ENCODE measurements at places on chromosomes 11 and 22.

GRCh38 chr11:104001561-104002056 lies 34.8 kb upstream of the DDI1 start:
- no peak for DNase-seq

- DNase-seq: no peak
Measured at GRCh38 chr22:25680956-25681355, 61.0 kb upstream of the MYO18B start.

DNA sequence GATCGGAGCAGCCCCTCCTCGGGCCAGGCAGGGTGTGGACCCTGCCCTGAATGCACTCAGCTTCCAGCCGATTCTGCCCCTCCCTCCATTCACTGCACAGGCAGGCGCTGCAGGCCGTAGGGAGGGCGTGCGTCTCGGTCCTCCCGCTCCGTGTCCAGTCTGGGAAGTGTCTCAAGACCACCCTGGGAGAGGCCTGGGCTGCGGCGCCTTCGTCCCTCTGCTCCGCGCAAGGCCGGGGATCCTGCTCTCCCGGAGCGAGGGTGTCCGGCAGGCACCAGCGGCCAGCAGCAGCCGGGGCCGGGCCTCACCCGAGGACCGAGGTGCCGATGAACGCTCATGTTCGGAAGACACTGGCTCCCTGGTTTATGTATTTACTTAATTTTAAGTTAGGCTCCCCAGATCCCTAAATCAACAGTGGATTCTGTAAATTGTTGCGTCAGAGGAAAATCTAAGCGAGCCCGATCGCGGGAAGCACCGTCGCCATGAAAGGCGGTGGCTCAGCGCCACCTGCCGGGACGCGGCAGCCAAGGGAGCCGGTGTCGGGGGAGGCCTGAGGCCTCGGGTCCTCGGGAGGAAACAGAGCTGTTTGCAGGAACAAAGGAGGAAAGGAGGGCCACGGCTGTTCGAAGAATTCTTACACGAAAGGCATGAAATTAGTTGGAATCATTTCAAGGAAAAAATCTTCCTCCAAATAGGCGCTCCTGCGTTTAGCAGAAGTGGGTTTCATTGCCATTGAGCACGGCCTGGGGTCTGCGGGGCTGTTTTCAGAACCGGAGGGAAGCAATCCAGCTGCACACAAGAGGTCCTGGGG lies 195.3 kb downstream of the BRD1 start:
- DNase-seq: no peak

DNA sequence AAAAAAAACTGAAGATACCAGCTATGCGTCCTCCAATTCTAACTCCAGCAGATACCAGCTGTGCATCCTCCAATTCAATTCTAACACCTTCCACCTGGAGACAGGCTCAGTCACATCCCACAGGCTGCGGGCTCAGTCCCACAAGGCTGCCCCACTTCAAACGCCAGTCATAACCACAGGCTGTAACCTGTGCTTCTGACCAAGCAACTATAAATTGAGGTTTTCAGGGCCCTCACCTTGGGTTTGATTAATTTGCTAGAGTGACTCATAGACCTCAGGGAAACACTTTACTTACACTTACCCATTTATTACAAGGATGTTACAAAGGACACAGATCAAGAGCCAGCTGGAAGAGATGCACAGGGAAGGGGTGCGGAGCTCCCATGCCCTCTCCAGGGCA lies 32.4 kb upstream of the MSANTD2 start:
- no peak for DNase-seq

GRCh38 chr11:112584672-112585071 lies 324.0 kb upstream of the PLET1 start:
- no peak for DNase-seq

DNA sequence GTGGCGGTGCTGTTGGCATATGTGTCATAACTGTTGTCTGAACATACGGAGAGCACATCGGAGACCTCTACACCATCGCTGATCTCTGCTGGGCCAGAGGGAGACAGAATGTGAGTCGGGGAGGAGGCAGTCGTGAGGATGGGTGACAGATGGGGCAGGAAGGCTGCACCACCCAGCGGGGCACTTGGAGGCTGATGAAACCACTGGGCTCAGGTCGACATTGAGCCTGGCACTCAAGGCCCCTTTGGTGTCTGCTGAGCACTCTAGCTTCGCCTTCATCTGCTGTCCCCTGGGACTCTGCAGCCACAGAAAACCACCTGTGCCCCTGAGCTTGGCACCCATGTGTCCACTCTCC lies 2.5 kb upstream of the KLHL35 start:
- no peak for DNase-seq

DNA sequence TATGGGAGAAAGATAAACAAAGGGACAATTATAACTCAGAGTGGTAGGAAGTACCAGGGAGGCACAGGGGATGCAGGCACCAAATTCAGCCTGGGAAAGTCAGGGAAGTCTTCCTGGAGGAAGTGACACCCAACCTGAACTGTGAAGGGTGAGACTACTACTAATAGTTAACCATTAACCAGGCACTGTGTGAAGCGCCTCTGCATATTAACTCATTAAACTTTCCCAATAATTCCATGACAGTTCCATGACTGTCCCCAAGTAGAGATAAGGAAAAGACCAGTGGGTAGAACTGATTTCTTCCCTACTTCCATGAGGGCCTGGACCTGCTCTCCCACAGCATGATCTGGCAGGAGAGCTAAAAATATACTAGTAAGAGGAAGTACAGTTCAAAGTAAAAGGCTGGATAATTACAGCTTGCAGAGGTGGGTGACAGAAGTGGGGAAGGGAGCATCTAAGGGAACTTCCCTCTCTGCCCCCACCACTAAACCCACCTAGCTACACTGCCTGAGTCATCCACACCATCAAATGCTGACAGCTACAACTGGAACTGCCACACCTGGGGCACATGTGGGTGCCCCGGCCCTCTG lies 4.7 kb upstream of the AP1B1 start:
- no peak for DNase-seq

DNA sequence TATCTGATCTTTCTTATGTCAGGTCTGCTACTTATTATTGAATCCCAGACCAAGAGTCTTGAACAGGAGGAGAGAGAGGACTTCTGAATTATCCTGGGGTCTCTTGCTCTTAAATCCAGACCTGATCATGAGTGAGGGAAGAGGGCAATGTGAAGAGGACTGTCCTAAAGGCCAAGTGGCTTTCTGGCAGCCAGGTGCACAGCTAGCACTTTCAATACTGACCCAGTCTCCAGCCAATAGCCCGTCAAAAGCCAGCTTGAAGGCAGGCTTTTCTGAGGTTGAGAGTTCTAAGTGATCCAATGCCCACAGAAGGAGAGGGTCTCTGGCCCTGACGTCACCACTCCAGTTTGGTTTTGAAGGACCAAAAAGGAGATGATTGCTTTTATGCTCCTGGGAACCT lies 37.2 kb downstream of the FBXO7 start:
- no peak for DNase-seq

DNA sequence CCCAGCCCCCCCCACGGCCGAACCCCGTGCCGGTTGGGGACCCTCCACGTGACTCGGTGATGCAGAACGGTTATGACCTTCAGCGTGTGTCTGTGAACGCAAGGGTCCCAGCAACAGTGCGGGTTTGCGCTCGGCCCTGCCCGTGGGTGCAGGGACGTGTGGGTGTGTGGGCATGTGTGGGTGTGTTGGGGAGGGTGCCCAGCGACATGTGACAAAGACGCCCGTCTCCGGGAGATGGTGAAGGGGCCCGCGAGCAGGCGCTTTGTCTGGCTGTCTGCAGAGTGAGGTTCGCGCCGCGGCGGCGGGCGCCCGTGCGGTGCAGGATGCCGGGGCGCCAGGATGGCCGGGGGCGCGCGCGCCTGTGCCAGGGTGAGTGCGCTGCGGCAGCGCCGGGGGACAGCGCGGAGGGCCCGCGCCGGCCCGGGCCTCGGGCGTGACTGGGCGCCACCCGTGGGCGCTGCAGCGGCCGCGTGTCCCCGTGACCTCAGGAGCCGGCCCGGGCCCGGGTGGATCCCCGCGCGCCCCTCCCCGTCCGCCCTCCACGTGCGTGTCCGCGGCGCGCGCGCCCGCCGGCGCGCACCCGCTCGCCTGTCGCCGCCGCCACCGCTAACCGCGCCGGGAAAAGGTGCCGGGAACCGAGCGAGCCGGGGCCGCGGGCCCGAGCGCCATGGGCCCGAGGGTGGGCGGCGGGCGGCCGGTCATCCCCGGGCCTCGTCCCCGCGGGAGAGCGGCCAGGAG lies at the start of gene LRFN4:
Gene LRFN4, plus strand, starts transcription at position 569 of the 738 bp plus-strand sequence. CDS start 681 bp downstream, outside the sequence.
- no peak for DNase-seq

DNA sequence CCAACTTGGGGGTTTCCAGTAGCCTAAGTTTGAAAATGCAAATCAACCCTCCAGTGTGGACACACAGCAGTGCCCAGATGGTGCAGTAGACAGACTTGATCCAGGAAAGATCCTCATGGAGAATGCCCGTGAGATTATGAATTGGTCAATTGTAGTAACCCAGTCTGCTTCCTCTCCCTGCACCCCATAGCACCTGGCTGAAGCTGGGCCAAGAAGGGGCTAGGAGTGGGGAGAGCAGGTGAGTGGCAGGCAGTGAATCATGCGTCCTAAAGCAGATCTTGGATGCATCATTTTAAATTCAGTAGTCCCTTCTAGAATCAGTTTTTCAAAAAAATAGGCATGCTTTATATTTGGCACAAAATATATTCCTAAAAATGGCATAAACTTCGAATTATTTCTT lies 52.2 kb downstream of the CYB5R2 start:
- DNase-seq: no peak

GRCh38 chr22:45977003-45977411 lies at the start of gene WNT7B:
TSS of gene WNT7B (minus strand) at chr22:45977162. CDS start at chr22:45976754, 408 bp downstream.
- no peak for DNase-seq

DNA sequence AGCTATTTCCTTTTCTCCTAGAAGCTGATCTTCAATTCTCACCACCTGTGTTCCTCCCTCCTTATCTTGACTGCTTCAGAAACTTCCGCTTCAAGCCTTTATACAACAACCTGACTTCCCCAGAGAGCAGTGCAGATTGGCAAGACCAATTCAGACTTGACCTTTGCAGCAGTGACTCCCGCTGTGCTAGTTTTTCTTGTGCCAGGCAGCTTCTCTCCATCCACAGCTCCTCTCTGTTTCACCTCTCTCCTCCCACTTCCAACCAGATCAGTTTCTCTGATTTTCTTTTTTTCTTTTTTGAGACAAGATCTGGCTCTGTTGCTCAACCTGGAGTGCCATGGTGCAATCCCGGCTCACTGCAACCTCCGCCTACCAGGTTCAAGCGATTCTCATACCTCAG lies 74.3 kb downstream of the GRAMD1B start:
- no peak for DNase-seq

DNA sequence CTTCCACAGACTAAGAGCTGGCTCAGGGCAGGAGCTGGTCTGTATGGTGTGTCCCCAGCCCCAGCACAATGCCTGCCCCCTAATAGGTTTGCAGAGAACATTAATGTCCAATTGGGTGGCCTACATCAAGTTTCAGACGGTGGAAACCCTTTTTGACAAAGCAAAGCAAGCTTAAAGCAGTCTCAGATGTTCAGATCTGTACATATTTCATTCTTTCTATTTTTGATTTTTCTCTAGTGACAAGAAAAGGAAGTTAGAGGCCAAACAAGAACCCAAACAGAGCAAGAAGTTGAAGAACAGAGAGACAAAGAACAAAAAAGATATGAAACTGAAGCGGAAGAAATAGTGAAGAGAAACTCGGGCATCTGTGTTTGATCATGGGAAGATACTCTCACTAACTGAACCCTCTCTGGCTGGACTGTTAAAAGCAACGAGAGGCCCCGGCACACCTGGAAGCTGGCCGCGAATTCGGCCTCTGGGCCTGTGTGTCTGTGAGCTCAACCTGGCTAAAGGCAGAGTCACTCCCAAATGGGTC lies 40.5 kb downstream of the NAT10 start:
- no peak for DNase-seq

GRCh38 chr11:83070731-83071566 lies 748 bp downstream of the RAB30 start:
- no peak for DNase-seq

DNA sequence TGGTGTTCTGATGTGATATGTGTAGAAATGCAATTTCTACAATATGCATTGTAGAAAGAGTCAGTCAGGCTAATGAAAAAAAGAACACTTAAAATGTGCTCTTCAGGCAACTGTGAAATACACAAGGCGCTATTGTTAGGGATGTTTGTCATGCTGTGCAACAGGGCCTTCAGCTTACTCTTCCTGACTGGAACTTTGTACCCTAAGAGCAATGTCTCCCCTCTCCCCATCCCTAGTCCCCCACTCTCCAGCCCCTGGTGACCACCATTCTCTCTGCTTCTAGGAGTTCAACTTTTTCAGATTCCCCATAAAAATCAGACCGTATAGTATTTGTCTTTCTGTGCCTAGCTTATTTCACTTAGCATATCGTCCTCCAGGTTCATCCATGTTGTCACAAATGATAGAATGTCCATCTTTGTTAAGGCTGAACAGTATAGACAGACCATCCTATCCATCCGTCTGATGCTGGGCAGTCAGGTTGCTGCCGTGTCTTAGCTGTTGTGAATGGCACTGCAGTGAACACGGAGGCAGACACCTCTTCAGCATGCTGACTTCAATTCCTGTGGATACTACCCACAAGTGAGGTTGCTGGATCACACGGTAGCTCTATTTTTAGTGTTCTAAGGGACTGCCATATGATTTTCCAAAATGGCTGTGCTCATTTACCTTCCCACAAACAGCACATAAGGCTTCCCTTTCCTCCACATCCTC lies 10.7 kb downstream of the NDUFV1 start:
- DNase-seq: no peak

DNA sequence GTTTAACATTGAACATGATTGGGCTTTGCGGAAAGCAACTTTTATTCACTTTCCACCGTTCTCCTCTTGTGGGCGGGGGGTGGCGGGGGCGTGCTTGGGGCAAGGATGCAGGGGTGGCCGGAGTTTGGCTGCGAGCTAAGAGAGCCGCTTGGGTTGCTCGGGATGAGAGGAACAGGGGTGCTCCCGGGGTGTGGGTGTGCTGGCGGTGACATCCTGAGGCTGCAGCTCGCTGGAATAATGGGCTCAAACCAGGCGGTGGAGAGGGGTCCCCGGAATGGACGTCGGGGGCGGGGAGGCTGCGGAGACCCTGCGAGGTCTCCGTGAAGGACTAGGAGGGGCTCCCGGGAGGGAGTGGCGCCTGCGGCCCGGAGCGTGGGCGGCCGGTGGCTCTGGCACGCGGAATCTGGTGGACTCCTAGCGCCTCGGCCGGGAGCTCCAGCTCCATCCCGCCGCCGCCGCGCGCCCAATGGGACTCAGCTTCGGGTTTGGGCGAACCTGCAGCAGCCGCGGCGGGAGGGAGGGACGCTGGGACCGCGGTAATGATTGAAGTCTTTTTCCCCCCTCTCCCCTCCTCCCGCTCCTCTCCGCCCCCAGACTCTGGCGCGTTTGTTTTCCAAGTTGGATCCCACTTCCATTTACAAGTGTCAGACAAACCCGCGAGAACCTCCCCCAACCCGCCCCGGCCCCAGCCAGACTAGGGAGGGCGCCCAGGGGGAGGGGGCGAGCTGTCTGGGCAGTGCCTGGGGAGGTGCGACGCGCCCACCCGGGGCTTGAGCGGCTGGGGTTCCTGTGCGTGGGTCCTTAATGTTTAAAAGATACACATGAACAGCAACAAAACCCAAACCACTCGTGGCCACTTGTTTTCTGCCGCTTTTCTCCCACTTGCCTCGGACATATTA lies 2.0 kb downstream of the FAT3 start:
- no peak for DNase-seq

DNA sequence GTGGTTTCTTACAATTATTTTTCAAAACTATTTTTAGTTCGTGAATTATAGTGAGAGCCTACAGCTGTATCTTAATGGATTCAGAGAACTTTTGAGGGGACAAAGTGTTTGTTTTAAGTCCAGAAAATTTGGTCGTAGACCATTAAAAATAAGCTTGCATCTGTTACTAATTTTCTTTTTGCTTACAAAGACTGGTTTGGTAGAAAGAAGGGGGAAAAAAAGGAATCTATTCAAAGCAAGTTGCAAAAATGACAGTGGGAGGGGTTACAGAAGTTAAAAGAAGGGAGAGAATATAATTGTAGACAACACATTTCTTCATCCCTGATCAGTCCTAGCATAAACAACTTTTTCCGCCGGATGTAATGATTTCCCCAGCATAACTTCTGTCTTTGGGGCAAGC lies 72.1 kb downstream of the AMOTL1 start:
- no peak for DNase-seq

All from stimulated activated CD8-positive, alpha-beta memory T cell treated with anti-CD3 and anti-CD28 coated beads, Interleukin-4, amount 100 ng/mL, for 1 hour (primary cell).